SK-N-MC (cell line): ENCODE measurements at places on chromosomes 5 and 9.
A peak's percentile ranks its signal among the peaks of the same experiment; 100 is the strongest.

- no peak for DNase-seq
Measured at GRCh38 chr5:168266016-168266415, 25.4 kb upstream of the WWC1 start.

DNA sequence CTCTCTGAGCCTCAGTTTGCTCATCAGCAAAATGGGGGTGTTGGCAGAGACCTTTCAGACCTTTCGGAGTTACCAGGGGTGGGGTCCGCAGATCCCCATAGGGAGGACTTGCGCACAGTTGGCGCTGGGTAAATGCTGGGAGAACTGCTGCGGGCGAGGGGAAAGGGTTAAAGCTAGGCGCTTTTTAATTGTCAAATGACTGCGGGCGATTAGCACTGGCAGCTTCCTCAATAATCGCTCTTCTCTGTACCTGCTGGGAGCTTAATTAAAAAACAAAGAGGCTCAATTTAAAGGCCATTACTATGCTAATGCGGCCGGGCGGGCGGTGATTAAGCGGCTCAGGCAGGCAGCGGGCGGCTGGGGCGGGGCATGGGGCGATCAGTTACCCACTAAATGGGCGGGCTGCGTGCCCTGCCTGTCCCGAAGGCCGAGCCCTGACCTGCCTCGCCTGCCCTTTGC lies 63.0 kb downstream of the LMX1B start:
- DNase-seq, result no peak

DNA sequence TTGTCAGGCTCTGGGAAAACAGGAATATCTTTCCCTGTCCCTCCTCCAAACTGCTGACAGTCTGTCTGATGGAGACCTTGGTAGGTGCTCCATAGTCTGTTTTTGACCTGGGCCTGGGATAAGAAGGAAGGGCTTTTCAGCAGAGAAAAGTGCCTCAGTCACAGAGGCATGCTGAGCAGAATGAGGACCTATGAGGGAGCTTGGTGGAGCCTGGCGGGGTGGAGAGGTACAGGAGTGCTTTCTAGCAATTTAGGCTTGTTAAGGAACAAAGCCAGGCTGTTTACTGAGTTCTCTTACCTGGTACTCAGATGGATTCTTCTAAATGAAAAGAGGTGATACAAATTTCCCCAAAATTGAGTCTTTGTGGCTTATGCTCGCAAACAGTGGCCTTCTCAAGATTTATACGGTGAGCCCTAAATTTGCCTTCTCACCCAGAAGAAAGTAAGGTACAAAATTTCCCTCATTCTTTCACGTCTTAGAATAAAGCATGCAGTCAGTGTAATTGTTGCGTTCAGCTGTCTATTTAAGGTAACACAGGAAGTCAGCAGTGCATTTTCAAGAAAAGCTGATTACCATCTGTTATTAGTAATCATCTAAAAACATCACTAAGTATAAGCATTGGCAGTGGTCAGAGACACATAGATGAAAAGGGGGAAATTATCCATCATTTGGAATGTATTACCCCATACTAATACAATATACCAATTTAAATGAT lies 28.6 kb upstream of the IL13 start:
- DNase-seq, result no peak

- no peak for DNase-seq
Measured at GRCh38 chr5:137858223-137858916, 9.3 kb upstream of the MYOT start.

DNA sequence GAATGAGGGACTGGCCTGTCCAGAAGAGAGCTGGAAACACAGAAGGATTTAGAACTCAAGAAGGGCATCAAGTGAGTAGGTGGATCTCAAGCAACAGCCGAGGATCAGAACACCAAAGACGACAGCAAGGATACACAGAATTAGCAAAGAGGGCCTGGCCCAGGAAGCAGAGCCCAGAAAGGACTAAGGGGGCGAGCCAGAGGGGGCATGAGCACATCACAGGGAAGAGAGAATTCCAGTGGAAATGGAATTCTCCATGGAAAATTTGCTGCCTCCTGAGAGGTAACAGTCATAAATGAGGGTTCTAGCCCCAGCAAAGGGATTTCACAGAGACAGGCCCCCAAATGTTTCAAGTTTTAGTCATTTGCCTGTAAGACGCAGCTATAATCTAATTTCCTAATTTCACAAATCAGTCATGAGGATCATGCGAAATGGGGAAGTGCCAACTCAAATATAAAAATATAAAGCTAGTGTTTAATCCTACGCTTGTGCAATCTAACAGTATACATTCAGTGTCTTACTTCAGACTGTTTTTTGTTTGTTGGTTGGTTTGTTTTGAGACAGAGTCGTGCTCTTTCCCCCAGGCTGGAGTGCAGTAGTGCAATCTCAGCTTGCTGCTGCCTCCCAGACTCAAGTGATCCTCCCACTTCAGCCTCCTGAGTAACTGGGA lies 46.7 kb downstream of the FNBP1 start:
- DNase-seq, result no peak

- DNase-seq, result no peak
Measured at GRCh38 chr9:7770111-7770510, 29.5 kb downstream of the DMAC1 start.

DNA sequence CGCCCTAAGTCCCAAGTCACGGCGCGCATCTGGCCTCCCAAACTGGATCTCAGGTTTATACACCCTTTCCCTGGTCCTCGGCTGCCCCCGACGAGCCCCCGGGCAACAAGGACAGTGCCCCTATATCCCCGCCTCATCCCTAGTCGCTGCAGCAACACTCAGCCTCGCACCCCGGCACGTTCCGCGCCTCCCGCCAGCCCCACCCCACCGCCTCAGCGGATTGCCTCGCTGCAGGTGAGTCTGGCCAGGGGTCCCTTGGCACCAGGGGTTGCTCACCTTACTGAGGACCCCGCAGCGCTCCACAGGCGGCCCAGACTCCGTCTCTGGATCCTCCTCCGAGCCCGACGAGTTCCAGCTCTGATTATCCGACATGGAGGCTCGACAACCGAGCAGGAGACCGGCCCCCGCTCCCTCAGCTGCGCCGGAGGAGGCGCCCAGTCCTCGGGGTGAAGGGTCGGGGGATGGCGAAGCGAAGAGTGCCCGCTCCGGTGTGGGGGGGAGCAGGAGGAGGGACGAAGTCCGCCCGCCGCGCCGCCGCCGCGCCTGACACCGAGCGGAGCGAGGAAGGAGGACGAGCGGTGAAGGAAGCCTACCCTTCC lies 494 bp downstream of the CERT1 start:
- DNase-seq, result no peak

GRCh38 chr9:6305954-6306563 lies 22.1 kb upstream of the TPD52L3 start:
- peak; percentile 8 for DNase-seq

DNA sequence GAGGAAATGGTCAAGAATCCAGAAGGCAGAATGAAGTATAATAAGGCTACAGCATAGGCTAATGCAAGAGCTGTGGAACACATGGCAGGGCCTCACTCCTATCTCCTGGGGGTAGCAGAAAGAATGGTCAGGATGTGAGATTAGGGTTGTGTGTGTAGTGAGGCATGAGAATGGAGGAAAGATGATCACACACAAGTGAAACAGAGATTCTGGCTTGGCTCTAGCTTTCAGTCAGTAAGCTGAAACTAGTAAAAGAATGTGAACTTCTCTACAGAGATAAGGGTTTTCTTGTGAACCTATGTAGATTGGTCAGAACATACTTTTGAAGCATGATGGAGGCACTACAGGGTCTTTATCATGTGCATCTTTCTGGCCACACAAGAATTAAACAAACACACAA lies 298.8 kb downstream of the ASTN2 start:
- DNase-seq, result no peak

DNA sequence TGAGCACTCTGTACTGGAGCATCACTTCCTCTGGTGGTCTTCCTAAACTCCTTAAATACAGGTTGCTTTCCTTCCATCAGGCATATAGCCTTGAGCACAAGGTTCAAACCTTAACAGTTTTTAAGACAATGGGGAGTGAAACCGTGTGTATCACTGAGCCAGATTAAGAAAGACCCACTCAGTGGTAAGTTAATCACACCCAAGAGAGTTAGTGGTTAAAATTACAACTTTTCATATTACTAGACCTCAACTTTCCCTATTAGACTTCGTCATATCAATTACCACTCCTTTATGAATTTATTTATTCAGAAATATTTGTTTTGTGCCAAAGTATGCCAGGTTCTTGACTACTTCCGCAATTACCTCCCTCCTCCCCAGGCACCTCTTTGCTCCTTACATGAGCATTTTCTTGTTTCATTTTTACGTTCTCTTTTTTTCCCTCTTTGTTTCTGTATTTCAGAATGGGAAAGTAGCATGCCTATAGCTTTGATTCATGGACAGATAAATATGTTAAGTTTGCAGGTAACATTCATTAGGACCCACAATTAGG lies 351.0 kb downstream of the KIAA0825 start:
- no peak for DNase-seq

- no peak for DNase-seq
Measured at GRCh38 chr9:112861155-112861554, 29.5 kb downstream of the SLC46A2 start.

DNA sequence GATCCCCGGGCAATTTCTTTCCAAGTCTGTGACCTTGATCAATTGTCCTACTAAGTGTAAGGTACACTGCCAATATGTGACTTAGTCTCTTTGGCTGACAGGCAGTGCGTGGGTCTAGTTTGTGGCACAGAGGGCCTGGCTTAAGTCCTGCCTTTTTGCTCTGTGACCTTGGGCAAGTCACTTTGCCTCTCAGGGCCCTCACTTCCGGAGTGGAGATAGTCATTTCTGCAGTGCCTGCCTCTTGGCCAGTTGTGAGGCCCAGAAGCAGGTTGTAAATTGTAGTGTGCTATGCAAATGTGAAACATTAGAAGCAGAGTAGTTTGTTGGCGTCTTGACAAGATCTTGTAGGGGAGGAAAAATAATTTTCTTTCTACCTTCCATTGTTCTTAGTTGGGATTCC lies 39.0 kb downstream of the KIF4B start:
- no peak for DNase-seq

GRCh38 chr5:27312291-27312893 lies 274.0 kb upstream of the CDH9 start:
- DNase-seq, result no peak

DNA sequence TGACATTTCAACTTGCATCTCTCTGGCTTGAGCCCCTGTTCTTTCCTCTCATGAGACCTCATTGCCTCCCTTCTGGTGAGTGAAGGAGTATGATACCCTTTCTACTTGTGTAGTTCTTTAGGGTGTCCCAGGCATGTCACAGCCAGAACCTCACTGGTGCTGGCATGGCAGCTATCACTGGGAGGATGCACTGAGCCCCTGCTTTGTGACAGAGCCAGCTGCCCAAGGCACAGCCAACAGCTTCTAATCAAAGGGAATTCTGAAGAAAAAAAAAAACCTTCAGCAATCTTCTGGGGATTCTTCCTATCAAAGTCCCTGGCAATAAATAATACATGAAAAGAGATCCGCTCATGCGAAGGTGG lies 652.6 kb upstream of the KLF4 start:
- no peak for DNase-seq

DNA sequence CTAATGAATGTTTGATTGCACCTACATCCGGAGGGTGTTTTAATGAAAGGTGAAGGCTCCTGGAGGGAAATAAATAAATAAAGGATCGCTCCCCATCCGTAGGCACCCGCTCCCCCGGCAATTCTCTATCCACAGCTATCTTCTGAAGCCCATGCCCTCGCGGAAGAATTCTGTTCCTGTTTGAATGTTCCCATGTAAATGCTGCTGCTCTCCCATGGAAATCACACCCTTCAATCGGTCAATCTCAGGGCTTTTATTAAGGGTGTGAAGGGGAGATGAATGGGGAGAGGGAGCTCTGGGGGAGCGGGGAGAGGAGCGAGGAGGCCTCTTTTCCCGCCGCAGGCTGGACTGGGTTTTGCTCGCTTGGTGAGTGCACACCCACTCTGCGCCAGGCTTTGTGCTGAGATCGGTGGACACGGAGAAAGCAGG lies 21.1 kb upstream of the ARAP3 start:
- DNase-seq, result no peak

- DNase-seq, result no peak
Measured at GRCh38 chr5:165906871-165907270, 2384.6 kb upstream of the WWC1 start.

- no peak for DNase-seq
Measured at GRCh38 chr5:7606840-7607465, 211.0 kb downstream of the ADCY2 start.

DNA sequence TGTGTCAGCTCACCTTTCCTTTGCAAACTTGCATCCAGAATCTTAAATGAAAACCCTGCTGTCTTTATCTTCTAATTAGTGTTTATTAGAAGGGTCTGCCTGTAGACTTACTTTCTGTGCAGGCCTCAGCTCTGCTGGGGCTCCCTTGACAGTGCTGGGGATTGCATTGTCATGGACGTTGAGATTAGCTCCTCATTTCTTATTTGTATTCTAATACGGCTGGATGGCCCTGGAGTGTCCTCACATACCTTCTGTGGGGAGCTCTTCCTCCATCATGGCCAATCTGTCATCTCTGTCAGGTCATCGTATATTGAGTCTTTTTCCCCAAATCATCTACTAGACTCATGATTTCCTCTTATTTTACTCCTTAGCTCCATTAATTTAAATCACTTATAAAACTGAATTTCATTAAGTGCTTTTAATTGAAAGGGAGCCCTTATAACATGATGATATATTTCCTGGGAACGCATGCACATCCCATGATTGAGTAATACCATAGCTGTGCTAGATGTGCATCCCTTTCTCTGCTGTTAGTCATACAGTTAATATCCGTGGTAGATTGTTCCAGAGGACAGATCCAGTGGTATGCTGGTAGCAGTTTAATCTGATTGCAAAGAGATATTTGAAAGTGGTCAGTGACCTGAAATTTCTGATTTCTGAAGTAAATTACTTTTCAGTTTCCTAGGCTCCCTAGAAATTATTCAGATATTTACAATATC lies 61.6 kb downstream of the ICE1 start:
- DNase-seq, result no peak

DNA sequence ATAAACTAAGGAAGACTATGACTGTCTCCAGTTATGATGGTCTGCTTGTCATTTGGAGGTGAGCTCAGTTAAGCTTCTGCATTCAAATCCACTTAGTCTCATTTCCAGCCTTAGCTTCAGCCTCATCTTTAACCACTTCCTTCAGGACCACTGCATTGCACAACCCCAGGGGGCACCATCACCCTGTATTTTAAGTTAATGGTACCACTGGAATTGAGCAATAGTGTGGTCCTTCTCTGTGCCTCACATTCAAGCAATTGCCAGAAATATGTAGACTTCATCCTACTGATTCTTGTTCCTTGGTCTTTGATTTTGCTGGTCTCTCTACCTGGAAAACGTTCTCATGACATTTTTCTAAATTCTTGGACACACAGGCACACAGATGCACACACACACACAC lies 131.5 kb upstream of the PTPN3 start:
- no peak for DNase-seq

DNA sequence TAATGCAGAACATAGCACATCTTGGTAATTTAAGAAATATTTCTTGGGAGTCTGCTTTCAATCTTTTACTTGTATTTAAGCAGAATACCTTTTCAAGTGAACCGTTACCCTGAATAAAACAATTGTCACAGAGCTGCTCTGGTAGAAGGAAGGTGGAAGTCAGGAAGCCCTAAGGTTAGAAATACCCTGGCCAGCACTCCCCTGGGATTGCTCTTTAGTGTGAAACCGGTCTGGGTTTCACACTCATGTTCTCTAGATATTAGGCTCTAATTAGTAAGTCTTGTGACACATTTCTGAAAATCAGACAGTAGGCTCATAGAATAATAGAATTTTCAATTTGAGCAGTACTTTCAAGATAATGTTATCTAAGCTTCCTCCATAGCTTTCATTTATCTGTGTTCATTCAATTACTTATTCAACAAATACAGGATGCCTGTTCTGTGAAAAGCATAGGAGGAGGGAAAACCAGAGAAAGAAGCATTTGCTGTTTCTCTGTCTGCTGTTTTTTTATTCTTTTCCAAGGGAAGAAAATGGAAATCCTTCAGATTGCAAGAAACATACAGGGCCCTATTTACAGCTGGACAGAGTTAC lies 825.5 kb downstream of the TLR4 start:
- no peak for DNase-seq

- DNase-seq, result no peak
Measured at GRCh38 chr5:17743580-17744435, 109.5 kb downstream of the TAF11L14 start.
